ENCODE measurements at places on chromosomes 3 and 15.

GRCh38 chr3:54797111-54797510 is 130.7 kb downstream of the LRTM1 start:
- no peak for DNase-seq

- no peak for DNase-seq
These were observed 49.3 kb downstream of the UACA start for GRCh38 chr15:70714015-70714414.

GRCh38 chr3:49727924-49728361 is 4.2 kb upstream of the GMPPB start:
- no peak for DNase-seq

DNA sequence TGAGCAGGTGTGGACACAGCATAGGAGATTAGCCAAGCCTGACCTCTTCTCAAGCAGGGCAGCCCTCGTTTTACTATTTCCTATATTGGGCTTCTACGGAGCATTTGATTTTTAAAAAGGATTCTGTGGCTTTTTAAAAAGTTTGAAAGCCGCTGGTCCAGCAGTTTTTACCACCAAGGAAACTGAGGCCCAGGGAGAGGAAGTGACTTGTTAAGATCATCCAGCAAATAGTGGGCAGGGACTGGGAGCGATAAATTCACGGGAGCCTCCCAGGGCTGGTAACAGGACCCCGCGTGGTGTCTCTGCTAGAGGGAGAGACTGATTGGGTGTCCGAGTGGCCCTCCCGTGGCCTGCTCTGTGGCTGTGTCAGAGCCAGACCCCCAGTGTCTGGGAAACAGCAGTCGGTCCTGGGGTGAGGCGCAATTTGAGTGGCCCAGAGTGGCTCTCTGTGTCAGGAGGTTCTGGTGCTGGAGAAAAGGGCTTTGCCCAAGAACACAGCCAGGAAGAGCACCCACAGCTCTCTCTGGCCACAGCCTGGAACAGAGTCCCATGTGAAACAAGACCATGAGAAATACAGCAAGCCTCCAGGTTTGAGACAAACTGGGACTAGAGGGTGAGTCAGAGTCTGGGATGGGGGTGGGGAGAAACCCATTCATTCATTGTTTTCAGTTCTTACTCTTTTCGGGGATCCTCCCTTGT is 4.2 kb downstream of the FURIN start:
- no peak for DNase-seq

DNA sequence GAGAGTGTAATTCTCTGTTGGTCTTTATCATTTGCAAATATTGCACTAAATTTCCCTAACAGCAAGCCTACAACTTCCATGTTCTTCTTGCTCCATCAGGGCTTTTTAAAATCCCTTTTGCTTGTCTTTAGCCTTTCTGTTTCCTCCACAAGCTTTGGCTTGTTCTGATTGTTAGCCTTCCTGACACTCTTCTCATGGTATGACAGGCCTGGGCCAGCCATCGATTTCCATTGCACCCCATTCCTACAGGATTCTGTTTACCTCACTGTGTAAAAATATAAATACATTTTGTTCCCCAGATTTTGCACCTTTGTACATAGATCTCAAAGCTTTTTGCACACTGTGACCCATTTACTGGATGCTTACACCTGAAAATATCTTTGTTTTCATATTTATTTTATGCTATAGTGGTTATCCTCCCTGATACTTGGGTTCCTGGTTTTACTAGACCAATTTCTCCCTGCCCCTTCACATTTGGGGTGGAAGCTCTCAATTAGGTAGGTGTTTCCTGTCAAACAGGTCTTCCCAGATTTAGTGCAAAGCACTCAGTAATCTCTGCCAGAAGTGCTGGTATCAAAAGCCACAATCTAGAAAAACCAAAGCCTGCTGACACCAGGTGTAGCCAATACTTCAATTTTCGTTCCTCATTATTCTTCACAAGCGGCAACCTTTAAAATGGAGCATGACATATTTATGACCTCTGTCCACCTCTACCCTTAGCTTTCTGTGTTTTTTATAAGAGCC is 57.9 kb upstream of the PPP2R3A start:
- DNase-seq: no peak

DNA sequence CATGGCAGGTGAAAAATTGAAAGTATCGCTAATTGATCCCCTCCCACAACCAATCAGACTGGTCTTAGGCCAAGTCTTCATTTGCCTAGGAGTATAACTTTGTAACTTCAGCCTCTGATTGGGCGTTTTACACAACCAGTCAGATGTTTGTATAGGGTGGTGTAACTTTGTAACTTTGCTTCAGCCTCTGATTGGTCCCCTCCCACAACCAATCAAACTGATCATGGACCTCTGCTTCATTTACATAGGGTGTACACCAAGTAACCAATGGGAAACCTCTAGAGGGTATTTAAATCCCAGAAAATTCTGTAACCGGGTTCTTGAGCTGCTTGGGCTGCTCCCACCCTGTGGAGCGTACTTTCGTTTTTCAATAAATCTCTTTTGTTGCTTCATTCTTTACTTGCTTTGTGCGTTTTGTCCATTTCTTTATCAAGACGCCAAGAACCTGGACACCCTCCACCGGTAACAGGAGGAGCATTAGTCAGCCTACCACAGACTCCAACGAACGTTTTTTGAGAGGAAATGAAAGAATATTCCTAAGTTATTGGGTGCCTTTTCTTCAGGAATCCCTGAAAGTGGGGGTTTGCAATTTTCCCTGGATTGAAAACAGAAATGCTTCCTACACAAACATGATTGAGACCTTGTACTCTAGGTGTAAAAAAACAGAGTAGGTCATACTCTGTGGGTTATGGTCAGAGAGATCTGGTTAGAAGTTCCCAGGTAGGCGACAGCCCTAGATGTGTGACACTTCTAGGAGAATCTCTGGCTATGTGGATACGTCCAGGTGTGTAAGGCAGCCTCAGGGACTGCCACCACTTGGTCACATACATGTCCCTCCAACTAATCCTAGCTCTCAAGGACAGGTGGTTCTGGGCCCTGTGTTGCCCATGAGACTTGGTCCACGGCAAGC is 5.5 kb upstream of the SACM1L start:
- DNase-seq: no peak

DNA sequence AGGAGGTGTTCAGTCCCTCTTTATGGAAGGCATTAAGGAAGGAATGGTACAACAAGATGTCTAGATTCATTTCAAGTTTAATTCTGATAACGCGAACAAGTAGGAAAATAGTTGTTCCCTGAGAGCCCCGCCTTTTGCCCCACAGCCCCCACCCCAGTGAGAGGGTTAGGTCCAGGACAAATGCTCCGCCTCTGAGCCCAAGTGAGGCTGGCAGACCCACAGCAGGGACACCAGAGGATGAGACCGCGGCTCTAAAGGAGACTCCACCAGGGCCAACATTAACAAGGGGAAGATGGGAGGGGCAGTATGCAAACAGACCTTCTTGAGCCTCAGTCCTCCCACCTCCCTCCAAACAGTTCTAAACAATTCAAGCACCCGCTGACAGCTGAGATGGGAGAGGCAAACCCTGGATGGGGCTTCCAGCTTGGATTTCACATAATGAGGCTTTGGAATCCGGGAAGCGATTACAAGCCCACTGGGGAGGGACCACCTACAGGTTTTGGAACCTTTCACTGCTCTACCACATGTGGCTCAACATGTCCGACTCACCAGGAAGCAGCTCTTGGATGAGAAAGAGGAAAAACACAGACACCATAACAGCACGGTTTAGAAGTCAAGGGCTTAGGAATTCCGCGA is 42.9 kb upstream of the IREB2 start:
- DNase-seq: no peak

- no peak for DNase-seq
These were observed 15.9 kb downstream of the COMMD2 start for GRCh38 chr3:149736175-149736952.

GRCh38 chr15:36347272-36347858 is 232.1 kb upstream of the CDIN1 start:
- DNase-seq: no peak

DNA sequence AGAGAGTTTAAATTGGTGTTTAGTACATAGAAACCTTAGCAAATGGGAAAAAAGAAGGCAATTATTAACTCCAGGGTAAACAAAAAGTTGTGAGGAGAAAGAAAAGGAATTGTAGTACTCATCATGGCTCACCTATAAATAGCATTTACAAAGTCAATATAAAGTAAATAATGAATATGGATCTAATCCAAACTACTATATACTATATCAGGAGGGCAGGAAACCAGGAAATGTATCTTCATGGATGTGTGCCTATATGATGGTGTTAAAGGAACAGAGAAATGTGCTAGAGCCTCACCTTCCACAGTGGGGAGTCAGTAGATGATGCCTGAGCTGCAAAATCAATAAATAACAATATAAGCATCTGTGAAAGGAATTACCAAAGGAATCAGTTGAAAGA is 208.9 kb downstream of the FAM43A start:
- DNase-seq: no peak

DNA sequence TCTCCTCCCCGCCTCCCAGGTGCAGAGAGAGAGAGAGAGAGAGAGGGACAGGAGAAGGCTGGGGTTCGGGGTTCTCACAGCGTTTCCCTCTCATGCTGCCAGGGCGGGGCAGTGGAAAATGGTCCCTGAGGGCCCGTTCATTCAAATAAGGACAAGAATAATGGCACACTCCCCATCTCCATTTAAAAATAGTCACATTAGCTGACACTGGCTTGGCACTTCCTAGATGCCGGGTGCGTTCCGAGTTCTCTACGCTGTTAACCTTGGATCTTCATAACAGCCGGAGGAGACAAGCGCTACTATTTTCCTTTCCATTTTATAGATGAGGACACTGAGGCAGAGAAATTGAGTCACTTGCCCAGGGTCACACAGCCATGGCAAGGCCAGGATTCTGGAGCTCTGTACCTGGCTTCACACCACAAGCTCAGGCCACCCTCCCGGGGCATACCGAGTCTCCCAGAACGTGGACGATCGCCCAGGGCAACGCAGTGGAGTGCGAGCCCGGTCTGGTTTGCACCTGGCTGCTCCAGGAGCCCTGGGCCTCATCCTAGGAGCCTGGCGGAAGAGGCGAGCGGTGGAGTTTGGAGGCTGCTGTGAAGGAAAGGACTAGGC is 608 bp upstream of the SLC6A6 start:
- DNase-seq: no peak

- no peak for DNase-seq
These were observed 44.4 kb upstream of the SACM1L start for GRCh38 chr3:45644791-45645201.

DNA sequence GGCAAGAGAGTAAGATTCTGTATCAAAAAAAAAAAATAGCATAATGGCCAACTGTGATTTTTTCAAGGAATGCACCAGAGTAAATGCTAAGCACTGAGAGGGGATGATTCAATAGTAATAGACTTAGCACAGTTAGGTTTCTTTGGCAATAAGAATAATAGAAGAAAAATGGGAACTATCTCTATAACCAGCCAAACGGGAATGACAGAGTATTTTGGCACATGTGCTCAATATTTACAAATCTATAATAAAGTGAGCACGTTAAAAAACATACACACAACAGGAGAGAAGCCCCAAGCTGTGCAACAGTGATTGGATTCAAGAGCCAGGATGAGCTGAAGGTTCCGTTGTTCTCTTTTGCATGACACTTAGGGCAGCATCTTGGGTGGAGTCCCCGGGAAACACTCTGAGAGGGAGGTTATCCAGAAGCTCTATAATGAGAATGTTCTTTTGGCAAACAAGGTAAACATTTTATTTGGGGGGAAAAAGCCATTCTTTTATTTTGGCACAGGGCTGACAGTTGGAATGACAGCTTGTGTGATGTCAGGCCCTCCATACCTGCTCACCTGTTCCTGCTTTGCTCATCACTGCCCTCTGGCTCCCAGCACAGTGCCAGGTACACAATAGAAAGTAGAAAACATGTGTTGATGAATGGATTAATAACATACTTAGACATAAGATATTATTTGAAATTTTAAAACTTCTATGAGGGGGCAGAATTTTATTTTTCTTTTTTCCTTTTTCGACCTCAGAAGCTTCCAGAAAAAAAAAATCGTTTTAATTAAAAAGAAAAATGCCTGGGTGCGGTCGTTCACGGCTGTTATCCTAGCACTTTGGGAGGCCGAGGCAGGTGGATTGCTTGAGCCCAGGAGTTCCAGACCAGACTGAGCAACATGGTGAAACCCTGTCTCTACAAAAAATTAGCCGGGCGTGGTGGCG is 44.0 kb upstream of the MUC4 start:
- no peak for DNase-seq

DNA sequence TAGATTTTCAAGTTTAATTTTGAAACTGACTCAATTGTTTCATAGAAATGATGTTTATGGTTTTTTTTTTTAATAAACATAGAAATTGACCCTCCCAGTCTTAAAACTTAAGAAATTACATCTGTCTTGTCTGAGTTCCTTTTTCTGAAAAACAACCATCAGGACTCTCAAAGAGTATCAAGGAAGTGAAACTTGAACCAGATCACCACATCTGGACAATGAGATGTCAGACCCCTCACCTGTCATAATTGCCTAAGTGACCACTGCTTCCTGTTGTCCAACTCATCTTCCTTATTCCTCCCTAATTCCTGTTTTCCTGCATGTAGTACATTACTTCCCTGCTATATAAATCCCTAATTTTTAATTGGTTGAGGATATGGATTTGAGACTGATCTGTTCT is 441.5 kb upstream of the ARHGEF26 start:
- DNase-seq: no peak

DNA sequence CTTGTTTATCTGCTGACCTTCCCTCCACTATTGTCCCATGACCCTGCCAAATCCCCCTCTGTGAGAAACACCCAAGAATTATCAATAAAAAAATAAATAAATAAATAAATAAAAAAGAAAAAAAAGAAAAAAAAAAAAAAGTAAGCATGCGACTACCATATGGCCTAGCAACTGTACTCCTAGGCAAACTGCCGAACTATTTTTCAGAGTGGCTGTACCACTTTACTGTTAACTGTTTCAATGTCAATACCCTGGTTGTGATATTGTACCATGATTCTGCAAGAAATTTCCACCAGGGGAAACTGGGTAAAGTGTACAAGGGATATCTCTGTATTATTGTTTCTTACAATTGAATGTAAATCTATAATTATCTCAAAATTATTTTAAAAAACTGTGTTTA is 41.3 kb upstream of the MAP4 start:
- no peak for DNase-seq

GRCh38 chr3:170772175-170772574 is 97.8 kb downstream of the RPL22L1 start:
- DNase-seq: no peak

Data from GM04504 (cell line).